Ovary (tissue), 10 donors: ENCODE measurements at places on chromosomes 7 and 10. TPM values are rescaled to one million over a fixed set of nuclear protein-coding genes. Genes with fewer than 3 reads are reported as not detected.

Gene C10orf53
- total RNA-seq, result not detected

DNA sequence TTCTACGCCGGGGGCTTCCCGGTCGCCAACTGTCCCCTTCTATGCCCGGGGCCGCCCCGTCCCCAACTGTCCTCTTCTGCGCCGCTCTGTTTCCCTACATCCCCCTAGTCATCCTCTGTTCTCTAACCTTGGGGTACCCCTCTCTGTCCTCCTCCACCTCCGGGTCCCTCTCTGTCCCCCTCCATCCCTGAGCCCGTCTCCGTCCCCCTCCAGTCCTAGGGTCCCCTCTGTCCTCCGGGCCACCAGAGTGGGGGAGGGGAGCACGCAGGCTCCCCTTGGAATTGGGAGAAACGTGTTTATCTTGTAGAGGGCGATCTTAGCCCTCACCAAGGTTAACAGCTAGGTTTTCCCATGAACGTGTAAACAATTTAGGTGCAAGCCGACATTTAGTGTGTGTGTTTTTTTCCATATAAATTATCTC is 852 bp upstream of the KLF6 start:
- H3K27me3 ChIP-seq, result no peaks in the 10 kb centered on the region
- peak overlapping the region; percentile 92 for H3K4me3 ChIP-seq
- no peaks in the 10 kb centered on the region for H3K36me3 ChIP-seq
- DNase-seq, result peak; percentile 63
- H3K27ac ChIP-seq, result peak overlapping the region; percentile 100

GRCh38 chr7:23001610-23002009 is 12.3 kb downstream of the HYCC1 start:
- H3K27ac ChIP-seq, result no peak overlapping the region
- H3K27me3 ChIP-seq, result no peaks in the 10 kb centered on the region
- no peak for DNase-seq

DNA sequence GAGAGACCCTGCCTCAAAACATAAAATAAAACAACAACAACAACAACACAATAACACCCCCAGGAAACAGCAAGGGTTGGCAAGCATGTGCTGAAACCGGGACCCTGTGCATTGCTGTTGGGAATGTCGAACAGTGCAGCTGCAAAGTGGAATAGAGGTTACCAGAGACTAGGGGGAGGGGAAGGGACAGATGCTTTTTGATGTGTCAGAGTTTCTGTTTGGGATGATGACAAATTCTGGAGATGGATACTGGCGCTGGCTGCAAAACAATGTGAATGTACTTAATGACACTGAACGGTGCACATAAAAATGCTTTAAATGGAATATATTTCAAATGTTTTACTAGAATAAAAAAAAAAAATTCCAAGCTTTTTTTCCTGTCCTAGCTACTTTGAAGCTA is 241.8 kb downstream of the TEX36 start:
- H3K4me3 ChIP-seq, result no peak overlapping the region
- H3K36me3 ChIP-seq, result no peaks in the 10 kb centered on the region
- no peaks in the 10 kb centered on the region for H3K4me1 ChIP-seq
- DNase-seq, result no peak
- H3K27me3 ChIP-seq, result no peaks in the 10 kb centered on the region
- no peak overlapping the region for H3K27ac ChIP-seq

DNA sequence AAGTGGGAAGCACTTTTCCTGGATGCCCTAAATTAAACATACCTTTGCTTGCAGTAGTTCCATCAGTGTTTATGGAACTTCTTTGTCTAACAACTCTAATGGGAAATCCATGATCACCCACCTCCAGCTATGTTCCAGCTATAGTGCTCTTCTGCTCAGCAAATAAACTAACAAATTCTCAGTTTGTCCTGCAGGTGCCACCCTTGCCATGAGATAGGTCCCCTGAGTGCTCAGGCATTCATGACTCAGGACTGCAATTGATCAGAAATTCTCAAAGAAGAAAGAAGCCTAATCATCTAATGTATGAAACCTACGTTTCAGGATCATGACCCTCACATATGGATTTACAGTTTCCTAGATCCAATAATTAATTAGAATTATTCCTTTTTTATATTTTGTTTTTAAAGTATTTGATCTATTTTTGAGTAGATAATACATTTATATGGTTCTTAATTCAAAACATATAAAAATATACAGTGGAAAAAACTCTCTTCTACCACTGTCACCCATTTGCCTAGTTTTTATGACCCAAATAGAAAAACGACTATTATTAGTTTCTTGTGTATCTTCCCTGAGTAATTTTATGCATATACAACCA is 48.7 kb upstream of the DYNC1I1 start:
- H3K27ac ChIP-seq, result no peak overlapping the region
- H3K27me3 ChIP-seq, result no peaks in the 10 kb centered on the region
